ENCODE measurements at places on chromosomes 11 and 22.

DNA sequence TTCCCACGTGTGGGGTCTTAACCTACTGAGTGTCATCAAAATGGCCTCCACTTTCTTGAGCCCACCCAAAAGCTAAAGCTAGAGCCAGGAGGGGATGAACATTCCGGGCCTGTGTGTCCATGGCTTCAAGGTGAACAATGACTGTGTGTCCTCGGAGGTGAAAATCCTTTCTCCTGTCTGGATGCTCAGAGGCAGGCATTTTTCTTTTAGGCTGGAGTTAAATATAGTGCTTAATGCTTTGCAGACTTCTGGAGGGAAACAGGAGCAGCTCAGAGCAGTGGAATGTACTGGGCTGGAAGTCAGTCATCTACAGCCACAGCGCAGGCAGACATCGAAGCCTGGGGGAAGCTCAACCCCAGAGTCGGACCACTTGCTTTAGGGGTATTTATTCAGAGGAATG lies 68.6 kb upstream of the TMEM45B start:
- no peak for DNase-seq

DNA sequence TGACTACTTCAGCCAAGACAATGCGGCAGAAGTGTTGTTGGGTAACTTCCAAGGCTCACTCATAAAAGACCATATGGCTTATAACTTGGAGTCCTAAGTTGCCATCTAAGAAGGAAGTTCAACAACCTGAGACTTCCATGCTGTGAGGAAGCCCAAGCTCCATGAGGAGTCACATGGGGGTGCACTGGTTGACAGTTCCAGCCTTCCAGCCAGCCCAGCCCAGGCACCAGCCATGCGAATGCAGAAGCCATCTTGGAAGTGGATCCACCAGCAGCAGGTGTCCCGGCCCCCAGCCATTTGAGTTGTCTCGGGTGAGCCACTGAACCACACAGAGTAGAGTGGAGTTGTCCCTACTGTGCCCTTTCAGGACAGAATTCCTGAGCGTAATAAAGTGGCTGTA lies 32.8 kb upstream of the WNT7B start:
- no peak for DNase-seq

DNA sequence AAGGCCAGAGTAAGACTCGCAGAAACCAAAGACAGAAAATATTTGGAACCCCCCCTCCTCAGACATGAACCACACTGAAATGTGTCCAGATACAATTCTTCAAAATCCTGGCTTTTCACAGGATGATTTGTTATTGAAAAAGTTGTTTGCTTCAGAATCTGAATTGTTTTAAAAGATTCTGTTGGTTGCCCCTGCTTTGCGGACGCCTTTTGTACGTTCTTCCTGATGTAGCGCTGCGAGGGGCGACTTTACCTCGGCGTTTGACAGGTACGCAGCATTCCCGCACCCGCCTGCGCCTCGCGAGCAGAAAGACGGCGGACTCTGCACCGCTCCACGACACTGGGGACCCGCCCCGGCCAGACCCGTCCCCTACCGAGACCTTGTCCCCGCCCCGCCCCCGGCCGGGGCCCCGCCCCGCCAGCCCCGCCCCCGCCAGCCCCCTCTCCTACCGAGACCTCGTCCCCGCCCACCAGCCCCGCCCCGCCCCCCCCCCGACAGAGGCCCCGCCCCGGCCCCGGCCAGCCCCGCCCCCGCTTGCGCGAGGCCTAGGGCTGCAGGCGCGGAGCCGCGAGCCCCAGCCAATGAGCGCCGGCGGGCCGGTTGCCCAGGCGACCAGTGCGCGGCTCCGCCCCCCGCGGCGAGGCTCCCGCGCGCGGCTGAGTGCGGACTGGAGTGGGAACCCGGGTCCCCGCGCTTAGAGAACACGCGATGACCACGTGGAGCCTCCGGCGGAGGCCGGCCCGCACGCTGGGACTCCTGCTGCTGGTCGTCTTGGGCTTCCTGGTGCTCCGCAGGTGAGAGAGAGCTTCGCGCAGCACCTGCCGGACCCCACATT lies at the start of gene GLB1L2:
TSS of gene GLB1L2 (plus strand) at position 635 of the 835 bp plus-strand sequence. CDS start at position 709, 74 bp downstream.
- no peak for DNase-seq

DNA sequence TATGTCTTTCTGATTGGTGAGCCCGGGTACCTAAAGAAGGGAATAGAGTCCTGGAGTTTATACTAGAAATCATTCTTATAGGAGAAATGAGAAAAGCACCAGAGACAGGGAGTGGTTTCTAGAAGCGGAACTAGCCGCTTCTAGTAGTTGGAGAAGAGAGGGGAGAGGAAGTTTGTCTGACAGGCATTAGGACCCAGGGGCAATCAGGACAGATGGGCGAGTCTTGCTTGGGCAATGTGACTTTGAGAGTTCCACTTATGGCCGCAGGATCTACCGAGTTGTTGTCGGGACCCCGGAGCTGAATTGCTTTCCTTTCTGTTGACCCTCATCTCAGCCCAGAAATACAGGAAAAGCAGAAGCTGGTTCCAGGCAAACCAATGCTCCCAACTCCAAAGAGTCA lies 596.8 kb upstream of the CNTN5 start:
- DNase-seq, result no peak

GRCh38 chr11:126485021-126485792 lies 129.7 kb downstream of the ST3GAL4 start:
- DNase-seq, result no peak

DNA sequence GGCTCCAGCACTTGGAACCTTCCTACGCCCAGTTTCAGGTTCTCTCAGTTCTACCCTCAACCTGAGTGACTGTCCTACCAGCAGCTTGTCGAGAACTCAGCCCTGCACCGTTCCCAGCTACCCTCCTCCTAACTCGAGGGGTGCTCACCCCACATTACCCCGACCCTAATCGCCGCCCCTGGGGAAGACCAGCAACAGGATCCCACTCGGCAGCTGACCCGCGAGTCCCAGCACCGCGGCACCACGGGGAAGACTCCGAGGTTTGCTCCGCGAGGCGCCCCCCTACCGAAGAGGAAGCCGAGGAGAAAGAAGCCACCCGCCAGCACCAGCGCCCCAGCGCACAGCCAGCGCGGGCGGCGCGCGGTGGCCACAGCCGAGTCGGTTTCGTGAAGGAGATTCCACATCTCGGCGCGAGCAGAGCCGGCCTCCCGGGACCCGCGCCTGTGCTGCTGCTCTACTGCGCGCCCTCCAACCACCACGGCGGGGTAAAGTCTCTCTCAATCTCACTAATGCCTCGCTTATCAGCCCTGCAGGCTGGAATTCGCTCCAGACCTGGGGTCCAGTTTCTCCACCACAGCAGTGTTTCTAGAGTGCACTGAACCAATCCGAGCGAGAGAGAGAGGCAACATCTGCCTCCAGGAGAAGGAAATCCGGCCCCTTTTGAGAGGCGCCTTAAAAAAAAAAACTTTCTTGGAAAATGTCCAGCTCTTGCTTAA lies at the start of gene FOLH1:
TSS of gene FOLH1 (minus strand) at position 597 of the 716 bp plus-strand sequence. CDS start at position 404, 193 bp downstream.
- DNase-seq, result no peak

- no peak for DNase-seq
Measured at GRCh38 chr11:94279996-94280395, 24.4 kb upstream of the IZUMO1R start.

- no peak for DNase-seq
Measured at GRCh38 chr11:58965246-58965985, 26.1 kb downstream of the GLYATL1 start.
